Activated naive CD4-positive, alpha-beta T cell treated with anti-CD3 and anti-CD28 coated beads for 36 hours (primary cell): ENCODE measurements at places on chromosomes 2 and 18. TPM values are rescaled to one million over a fixed set of nuclear protein-coding genes. Genes with fewer than 3 reads are reported as not detected.

The ERICH2 gene
- not detected for total RNA-seq

The CBLN2 gene
- not detected for total RNA-seq

The COL4A4 gene
- total RNA-seq: not detected

The ALK gene
- total RNA-seq: not detected

The SLC8A1 gene
- total RNA-seq: 0.60 TPM

The PARD3B gene
- 0.43 TPM for total RNA-seq

The C2orf66 gene
- not detected for total RNA-seq

The DNAJC5G gene
- not detected for total RNA-seq

The CPLX4 gene
- total RNA-seq: not detected

The FAM161A gene
- 5.0 TPM for total RNA-seq

The ITPRIPL1 gene
- 13.4 TPM for total RNA-seq

The SLC16A14 gene
- total RNA-seq: 1.1 TPM

The PLB1 gene
- total RNA-seq: 1.3 TPM

The CXCR2 gene
- total RNA-seq: 0.21 TPM

The LYG1 gene
- 0.36 TPM for total RNA-seq

The LIMS3 gene
- 1.5 TPM for total RNA-seq

The TCF7L1 gene
- total RNA-seq: 0.07 TPM

The MOB1A gene
- total RNA-seq: 131 TPM

The FBXO41 gene
- 11.0 TPM for total RNA-seq

The CFAP65 gene
- not detected for total RNA-seq

The RAB6C gene
- total RNA-seq: not detected

The ABCG8 gene
- not detected for total RNA-seq

The ATOH8 gene
- total RNA-seq: not detected

The HOXD10 gene
- total RNA-seq: not detected

The SLC9A2 gene
- total RNA-seq: 0.07 TPM

The ANKRD23 gene
- 3.3 TPM for total RNA-seq

The FAM124B gene
- 0.32 TPM for total RNA-seq

The SLC40A1 gene
- total RNA-seq: 3.8 TPM

The GNLY gene
- total RNA-seq: 2.6 TPM

The CCT4 gene
- total RNA-seq: 363 TPM

The KCNG2 gene
- total RNA-seq: not detected

The RAX gene
- not detected for total RNA-seq

The CKAP2L gene
- total RNA-seq: 49.2 TPM

The MRPL33 gene
- total RNA-seq: 60.5 TPM

The STON1 gene
- total RNA-seq: 0.45 TPM

The RPRM gene
- not detected for total RNA-seq

The PSME4 gene
- 38.8 TPM for total RNA-seq

The FOXD4L1 gene
- total RNA-seq: 0.10 TPM

The CCNT2 gene
- 31.9 TPM for total RNA-seq

The GALNT5 gene
- total RNA-seq: not detected

The ITGB6 gene
- not detected for total RNA-seq

The ZNF407 gene
- 9.9 TPM for total RNA-seq

The SCN2A gene
- total RNA-seq: 0.10 TPM

The CCDC141 gene
- total RNA-seq: 4.6 TPM

The SATB2 gene
- total RNA-seq: 0.44 TPM

The C1D gene
- 19.0 TPM for total RNA-seq

The AAK1 gene
- 79.5 TPM for total RNA-seq

The TRIM43 gene
- total RNA-seq: not detected

The MOCOS gene
- not detected for total RNA-seq

The RAB31 gene
- 0.38 TPM for total RNA-seq

The PLCD4 gene
- 0.49 TPM for total RNA-seq
